ENCODE measurements at places on chromosomes 6 and 20.

DNA sequence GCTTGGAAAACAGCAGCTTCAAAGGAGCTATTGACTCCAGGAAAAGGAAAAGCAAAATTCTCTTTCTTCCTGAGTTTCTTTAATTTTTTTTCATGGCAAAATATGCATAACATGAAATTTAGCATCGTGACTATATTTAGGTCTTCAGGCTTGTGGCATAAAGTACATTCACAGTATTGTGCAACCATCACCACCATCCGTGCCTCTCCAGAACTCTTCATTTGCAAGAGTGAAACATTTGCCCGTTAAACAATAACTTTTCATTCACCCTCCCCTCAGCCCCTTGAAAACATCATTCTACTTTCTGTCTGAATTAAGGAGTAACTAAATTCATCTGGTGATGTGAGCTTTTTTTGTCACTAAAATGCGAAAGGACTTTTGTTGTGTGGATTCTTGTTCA is 251.7 kb downstream of the PHACTR1 start:
- DNase-seq = no peak

DNA sequence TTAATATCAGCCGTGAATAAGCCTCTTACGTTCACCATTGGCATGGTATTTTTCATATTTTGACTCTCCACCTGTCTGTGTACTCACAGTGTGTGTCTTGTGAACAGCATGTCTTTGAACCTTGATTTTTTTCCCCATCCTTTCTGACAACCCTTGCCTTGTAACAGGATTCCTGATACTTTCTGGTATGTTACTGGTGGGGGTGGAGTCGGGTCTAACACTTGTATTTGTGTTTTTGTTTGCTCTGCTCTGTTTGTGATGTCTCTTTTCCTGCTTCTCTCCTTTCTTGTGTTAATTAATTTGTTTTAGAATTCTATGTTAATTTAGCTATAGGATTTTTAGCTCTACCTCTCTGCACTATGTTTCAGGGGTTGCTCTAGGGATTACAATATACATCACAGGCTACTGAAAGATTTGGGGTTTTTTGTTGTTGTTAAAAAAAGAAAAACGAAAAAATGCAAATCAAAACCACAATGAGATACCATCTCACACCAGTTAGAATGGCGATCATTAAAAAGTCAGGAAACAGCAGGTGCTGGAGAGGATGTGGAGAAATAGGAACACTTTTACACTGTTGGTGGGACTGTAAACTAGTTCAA is 245.1 kb downstream of the CDH4 start:
- DNase-seq = peak; percentile 47

DNA sequence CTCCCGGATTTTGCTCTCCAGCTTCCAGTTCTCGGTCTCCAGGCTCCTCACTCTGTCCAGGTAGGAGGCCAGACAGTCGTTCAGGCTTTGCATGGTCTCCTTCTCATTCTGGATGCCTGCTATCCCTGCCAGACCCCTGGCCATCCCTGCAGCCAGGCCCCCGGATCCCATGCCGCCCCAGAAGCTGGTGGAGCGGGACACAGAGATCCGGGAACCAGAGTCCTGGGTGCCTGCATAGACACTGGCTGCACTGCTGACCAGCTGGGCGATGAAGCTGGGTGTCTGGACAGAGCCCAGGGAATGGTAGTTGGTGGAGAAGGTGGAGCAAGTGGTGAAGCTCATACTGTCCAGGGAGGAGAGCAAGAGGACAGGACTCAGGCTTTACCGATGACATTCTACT is 2.9 kb upstream of the CALHM6 start:
- no peak for DNase-seq

- DNase-seq = no peak
These were observed 98.0 kb downstream of the ERMARD start for GRCh38 chr6:169849396-169849795.

DNA sequence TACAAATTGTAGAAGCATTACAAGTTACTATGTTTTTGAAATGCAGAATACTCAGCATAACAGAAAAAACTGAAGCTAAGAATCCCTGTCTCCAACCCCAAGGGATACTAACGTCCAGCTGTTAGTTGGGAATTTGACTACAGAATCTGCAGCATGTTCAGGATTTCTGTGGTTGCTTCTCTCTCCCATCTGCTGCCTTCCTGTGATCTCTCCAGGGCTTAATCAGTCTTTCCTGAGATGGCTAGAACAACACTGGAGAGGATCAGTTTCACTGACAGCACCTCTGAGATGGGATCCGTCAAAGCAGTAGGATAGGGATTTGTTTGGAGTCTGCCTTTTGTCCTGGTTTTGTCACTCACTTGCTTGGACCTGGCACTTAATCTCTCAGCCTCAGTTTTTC is 73.3 kb upstream of the NUP153 start:
- no peak for DNase-seq

- DNase-seq = no peak
These were observed 228.1 kb downstream of the PRL start for GRCh38 chr6:22068561-22069305.

- DNase-seq = no peak
These were observed 99.5 kb downstream of the CD164 start for GRCh38 chr6:109282756-109283155.
